ENCODE measurements at places on chromosomes 11 and 22. TPM values are rescaled to one million over a fixed set of nuclear protein-coding genes. Genes with fewer than 3 reads are reported as not detected.

The NXPE1 gene
- not detected for total RNA-seq

The TTC36 gene
- 0.58 TPM for total RNA-seq

The P4HA3 gene
- 47.9 TPM for total RNA-seq

The DDX25 gene
- not detected for total RNA-seq

The ARSA gene
- total RNA-seq = 6.9 TPM

The CRYBA4 gene
- total RNA-seq = not detected

The OR51B2 gene
- total RNA-seq = not detected

Data from regular cardiac myocyte (primary cell).